ENCODE measurements at places on chromosomes 12 and 14.

DNA sequence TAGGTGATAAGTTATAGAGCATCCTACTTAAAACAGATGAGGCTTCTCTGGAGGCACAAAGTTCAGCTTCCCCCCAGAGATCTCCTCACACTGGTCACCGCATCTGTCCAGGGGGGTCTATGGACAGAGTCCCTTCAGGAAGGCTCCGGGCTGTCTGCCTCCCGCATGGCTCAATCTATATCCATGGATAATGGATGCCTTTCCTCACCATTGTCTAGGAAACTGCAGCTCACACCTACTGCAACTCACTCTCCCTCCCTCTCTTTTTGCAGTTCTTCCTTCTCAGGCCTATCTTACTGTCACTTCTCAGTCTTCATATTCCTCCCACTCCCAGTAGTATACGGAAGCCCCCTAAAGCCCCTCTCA lies 100.6 kb upstream of the BCL2L14 start:
- no peak overlapping the region for H3K27ac ChIP-seq
- no peak overlapping the region for H3K4me3 ChIP-seq
- H3K4me1 ChIP-seq, result no peaks in the 10 kb centered on the region
- H3K36me3 ChIP-seq, result no peaks in the 10 kb centered on the region
- H3K27me3 ChIP-seq, result no peaks in the 10 kb centered on the region

DNA sequence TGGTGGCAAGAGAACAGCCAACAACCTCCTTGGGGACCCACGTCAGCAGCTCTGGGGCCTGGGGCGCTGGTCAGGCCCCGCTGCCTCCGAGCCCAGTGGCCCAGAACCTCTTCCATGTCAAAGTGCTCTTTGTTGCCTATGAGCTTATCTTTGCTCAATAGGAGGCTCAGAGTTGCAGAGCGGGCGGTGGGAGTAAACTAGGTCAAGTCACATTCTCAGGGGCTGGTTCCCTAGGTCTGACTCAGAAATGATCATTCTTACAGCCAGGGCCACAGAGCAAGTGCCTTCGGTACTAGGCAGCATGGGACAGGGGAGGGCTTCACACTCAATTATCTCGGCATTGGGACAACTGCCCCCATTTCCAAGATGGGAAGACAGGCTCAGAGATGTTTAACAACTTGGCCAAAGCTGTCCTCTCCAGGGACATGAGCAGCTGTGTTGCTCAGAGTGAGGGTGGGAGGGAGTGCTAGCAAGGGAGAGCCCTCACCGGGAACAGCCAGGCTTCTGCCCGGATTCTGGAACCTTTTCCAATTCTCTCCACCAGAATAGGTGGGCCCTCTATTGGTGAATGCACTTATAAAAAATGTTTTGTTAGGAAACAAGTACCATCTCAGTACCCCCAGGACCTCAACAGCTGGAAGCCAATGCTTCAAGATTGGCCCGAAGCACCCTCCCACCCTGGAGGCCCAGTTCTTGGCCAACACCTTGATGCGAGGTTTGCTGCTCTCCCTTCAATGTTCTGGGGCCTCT lies 11.9 kb downstream of the SLC25A29 start:
- DNase-seq, result peak; percentile 75
- H3K36me3 ChIP-seq, result peaks cover 11% of the 10 kb centered on the region
- peak overlapping the region; percentile 58 for H3K27ac ChIP-seq
- peaks cover 4% of the 10 kb centered on the region for H3K4me1 ChIP-seq
- H3K4me3 ChIP-seq, result no peak overlapping the region
- H3K27me3 ChIP-seq, result no peaks in the 10 kb centered on the region

DNA sequence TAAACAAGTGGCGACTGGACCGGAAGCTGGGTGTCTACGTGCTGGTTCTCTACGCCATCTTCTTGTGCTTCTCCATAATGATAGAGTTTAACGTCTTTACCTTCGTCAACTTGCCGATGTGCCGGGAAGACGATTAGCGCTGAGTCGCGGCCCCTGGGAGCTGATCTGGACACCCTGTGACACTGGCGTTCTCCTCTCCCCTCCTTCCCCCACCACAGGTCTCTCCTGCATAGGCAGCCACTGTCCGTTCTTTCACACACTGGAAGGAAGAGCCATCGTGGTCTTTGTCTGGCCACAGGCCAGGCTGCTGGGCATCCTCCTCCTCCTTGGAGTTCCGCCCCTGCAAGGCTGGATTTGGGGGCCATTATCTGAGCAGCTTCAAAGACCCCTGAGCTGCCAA lies 20.1 kb upstream of the RIN3 start:
- H3K4me1 ChIP-seq, result peaks cover 29% of the 10 kb centered on the region
- no peaks in the 10 kb centered on the region for H3K27me3 ChIP-seq
- no peak overlapping the region for H3K4me3 ChIP-seq
- no peak overlapping the region for H3K27ac ChIP-seq
- H3K36me3 ChIP-seq, result no peaks in the 10 kb centered on the region

DNA sequence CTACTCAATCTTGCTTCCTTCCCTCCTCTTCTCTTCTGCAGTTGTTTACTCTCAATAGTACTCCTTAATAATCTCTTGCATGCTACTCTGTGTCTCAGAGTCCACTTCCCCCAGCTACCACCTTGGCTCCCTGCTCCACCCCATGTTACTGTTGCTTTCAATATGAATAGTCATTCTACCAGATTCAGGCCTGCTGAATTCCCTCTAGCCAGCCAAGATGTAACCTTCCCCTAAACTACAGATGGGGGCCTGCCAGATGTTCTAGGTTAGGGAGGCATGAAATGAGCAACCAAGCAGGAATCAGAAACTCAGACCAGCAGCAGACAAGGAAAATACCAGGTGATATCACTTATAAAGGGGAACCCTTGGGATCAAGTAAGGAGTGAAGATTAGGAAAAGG lies 392.1 kb upstream of the DDHD1 start:
- H3K36me3 ChIP-seq, result no peaks in the 10 kb centered on the region
- H3K27me3 ChIP-seq, result no peaks in the 10 kb centered on the region
- H3K27ac ChIP-seq, result no peak overlapping the region
- H3K4me1 ChIP-seq, result no peaks in the 10 kb centered on the region

- H3K36me3 ChIP-seq, result no peaks in the 10 kb centered on the region
- no peaks in the 10 kb centered on the region for H3K4me1 ChIP-seq
- H3K27ac ChIP-seq, result no peak overlapping the region
These were observed 200.4 kb upstream of the SYT10 start for GRCh38 chr12:33639975-33640374.

DNA sequence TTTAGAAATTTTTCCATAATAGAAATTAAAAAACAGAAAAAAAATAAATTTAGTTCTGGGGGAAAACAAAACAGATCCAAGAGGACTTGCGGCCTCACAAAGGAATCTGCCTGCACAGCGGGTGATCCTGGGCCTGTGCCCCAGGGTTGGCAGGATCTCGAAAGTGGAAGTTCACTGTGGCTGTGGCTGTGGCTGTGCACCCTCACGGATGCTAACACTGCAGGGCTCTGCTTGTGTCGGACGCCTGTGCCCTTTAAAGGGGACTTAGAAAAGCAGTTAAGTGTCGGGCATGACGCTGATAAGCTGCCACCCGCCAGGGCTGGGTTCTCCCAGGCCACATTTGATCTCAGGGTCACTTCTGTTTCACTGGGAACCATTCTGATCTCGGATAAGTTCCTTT lies 209.1 kb downstream of the TTC7B start:
- peaks cover 14% of the 10 kb centered on the region for H3K4me1 ChIP-seq
- no peak for DNase-seq
- H3K27ac ChIP-seq, result peak overlapping the region; percentile 51
- H3K36me3 ChIP-seq, result no peaks in the 10 kb centered on the region
- H3K27me3 ChIP-seq, result no peaks in the 10 kb centered on the region

GRCh38 chr14:103739466-103739792 lies 23.8 kb downstream of the ZFYVE21 start:
- no peaks in the 10 kb centered on the region for H3K4me1 ChIP-seq
- H3K36me3 ChIP-seq, result peaks cover 85% of the 10 kb centered on the region
- no peak overlapping the region for H3K27ac ChIP-seq
- no peak for DNase-seq

DNA sequence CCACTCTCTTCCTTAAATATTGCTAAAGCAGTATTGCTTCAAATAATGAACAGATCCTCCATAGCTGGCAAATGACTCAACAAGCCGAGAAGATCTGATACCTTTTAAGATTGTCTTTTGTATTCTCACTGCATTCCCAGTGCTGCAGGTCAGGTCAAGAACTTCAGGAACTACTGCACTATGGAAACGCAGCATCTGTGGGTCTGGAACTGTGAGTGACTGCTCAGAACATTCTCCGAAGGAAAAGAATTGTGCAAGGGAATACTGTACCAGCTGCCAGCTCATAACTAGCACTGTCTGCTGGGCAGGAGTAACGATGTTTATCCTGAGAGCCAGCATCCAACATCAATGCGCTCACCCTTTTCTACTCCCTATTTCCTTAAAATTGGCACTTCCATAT lies 348.0 kb upstream of the SOX5 start:
- no peaks in the 10 kb centered on the region for H3K27me3 ChIP-seq
- no peak for DNase-seq
- H3K36me3 ChIP-seq, result no peaks in the 10 kb centered on the region

DNA sequence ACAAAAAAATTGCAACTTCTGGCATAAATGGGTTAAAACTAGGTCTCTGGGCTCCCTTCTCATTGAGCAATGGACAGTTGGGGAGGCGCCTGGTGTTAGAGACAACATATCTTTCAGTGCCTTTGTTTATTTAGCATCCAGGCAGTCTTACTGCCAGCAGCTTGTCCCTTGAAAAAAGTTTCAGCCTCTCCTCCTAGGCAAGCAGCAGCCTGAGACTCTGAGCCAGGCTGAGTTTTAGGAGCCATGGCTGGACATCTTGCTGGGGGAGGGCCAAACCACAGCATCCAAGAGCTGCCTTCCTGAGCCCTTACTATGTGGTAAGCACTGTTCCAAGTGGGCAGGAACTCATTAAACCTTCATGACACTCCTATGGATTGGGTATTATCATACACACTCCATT lies 10.1 kb upstream of the JDP2 start:
- H3K4me3 ChIP-seq, result no peak overlapping the region
- no peaks in the 10 kb centered on the region for H3K36me3 ChIP-seq
- peak overlapping the region; percentile 4 for H3K27ac ChIP-seq
- no peaks in the 10 kb centered on the region for H3K27me3 ChIP-seq
- DNase-seq, result no peak

- no peak overlapping the region for H3K4me3 ChIP-seq
- H3K36me3 ChIP-seq, result no peaks in the 10 kb centered on the region
- no peak overlapping the region for H3K27ac ChIP-seq
- peak; percentile 52 for DNase-seq
- no peaks in the 10 kb centered on the region for H3K4me1 ChIP-seq
- no peaks in the 10 kb centered on the region for H3K27me3 ChIP-seq
These were observed 34.3 kb downstream of the SERPINA3 start for GRCh38 chr14:94646481-94646880.

- no peak overlapping the region for H3K4me3 ChIP-seq
- no peak overlapping the region for H3K27ac ChIP-seq
- H3K4me1 ChIP-seq, result no peaks in the 10 kb centered on the region
- H3K36me3 ChIP-seq, result no peaks in the 10 kb centered on the region
These were observed 161.2 kb downstream of the FOXN3 start for GRCh38 chr14:89255852-89256251.

DNA sequence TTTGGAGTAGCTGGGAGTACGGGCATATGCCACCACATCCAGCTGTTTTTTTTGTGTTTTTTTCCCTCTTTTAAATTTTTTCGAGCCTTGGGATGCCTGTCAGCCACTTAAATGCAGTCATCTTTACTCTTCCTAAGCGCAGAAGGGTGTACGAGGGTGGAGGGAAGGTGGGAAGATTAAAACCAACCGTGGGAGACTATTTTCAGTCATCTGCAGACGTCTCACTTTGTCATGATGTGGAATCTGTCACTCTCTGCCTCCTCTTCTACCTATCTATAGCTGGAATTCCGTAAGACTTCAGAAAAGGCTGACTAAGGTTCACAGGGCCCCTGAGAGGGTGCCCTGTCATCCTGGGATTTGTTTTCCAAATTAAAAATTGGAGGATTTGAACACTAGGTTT lies 105.3 kb downstream of the SAMD4A start:
- H3K4me1 ChIP-seq, result peaks cover 6% of the 10 kb centered on the region
- no peaks in the 10 kb centered on the region for H3K27me3 ChIP-seq
- DNase-seq, result peak; percentile 4
- peak overlapping the region; percentile 86 for H3K27ac ChIP-seq
- no peak overlapping the region for H3K4me3 ChIP-seq

DNA sequence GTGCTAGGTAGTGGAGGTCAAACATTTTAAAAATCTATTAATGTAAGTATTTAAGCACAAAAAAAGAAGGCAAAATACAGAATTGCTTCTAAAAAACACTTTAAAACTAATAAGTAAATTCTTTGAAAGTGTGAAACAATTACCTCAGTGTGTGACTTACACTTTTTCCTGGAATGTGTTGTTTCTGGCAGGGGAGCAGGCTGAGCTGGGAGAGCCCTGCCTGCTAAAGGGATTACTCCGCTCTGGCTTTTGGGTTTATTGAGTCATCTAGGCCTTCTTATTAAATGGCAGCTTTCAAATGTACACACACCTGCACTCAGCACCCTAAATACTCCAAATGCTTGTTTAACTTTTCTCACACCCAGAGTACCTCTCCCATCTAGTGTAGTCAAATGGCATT lies 279.8 kb downstream of the AKAP6 start:
- H3K4me3 ChIP-seq, result no peak overlapping the region
- no peaks in the 10 kb centered on the region for H3K36me3 ChIP-seq
- H3K27ac ChIP-seq, result no peak overlapping the region
- H3K27me3 ChIP-seq, result no peaks in the 10 kb centered on the region
- DNase-seq, result no peak

GRCh38 chr12:73274976-73275375 lies 1002.8 kb downstream of the TRHDE start:
- H3K36me3 ChIP-seq, result no peaks in the 10 kb centered on the region
- no peak overlapping the region for H3K4me3 ChIP-seq
- no peaks in the 10 kb centered on the region for H3K27me3 ChIP-seq
- DNase-seq, result no peak

DNA sequence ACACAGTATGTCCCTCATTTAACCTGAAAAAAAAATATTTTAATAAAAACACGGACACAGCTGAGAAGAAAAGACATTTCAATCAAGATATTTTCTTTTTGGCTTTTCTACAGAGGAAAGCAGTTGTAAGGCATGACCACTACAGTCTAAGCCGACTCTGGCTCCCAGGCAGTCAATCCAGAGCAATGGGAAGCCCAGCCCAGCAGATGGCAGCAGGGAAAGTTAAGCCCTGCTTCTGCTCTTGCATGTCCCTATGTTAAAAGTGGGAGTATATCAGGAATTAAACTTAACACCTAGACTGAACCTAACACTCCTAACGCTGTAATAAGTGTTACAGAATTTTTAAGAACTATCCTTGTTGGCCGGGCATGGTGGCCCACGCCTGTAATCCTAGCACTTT lies 19.5 kb upstream of the HAL start:
- H3K4me3 ChIP-seq, result no peak overlapping the region
- H3K27ac ChIP-seq, result no peak overlapping the region
- H3K27me3 ChIP-seq, result no peaks in the 10 kb centered on the region
- DNase-seq, result no peak
